ENCODE measurements at places on chromosomes 2 and 18. TPM values are rescaled to one million over a fixed set of nuclear protein-coding genes. Genes with fewer than 3 reads are reported as not detected.

Gene STRN
- total RNA-seq: 34.5 TPM

Gene DTNA
- 0.25 TPM for total RNA-seq

Gene METTL8
- 21.0 TPM for total RNA-seq

Gene KCMF1
- total RNA-seq: 77.7 TPM

Gene SH3BP4
- not detected for total RNA-seq

Gene KCNG3
- not detected for total RNA-seq

Gene NEU2
- not detected for total RNA-seq

Gene FAM237A
- not detected for total RNA-seq

Gene EGR4
- 0.07 TPM for total RNA-seq

Gene GPC1
- 7.6 TPM for total RNA-seq

Gene PAX8
- total RNA-seq: 0.32 TPM

Gene C2orf74
- total RNA-seq: 7.0 TPM

Gene IGFBP5
- total RNA-seq: not detected

Gene GAREM1
- not detected for total RNA-seq

Gene COLEC11
- not detected for total RNA-seq

Gene SERPINB4
- not detected for total RNA-seq

Gene CSRNP3
- not detected for total RNA-seq

Gene MTIF2
- 24.9 TPM for total RNA-seq

Gene SERPINB5
- total RNA-seq: not detected

Gene SCN2A
- 0.30 TPM for total RNA-seq

Gene MSTN
- total RNA-seq: not detected

Gene LIPT1
- 8.0 TPM for total RNA-seq

Gene REG3G
- not detected for total RNA-seq

Gene OXER1
- total RNA-seq: 0.68 TPM

Gene NOL4
- total RNA-seq: not detected

Gene FSHR
- total RNA-seq: not detected

Gene ARMC9
- 1.1 TPM for total RNA-seq

Gene DYTN
- total RNA-seq: not detected

Gene VIL1
- total RNA-seq: not detected

Gene MAP3K2
- total RNA-seq: 52.8 TPM

Gene TMEM200C
- not detected for total RNA-seq

Gene CYS1
- 0.70 TPM for total RNA-seq

Gene ANKRD62
- total RNA-seq: not detected

Gene KIDINS220
- 31.3 TPM for total RNA-seq

Gene FOXD4L1
- 0.50 TPM for total RNA-seq

Gene RUFY4
- 1.3 TPM for total RNA-seq

Gene PIK3C3
- 42.4 TPM for total RNA-seq

Gene SLC14A1
- total RNA-seq: 2.4 TPM

Gene TSN
- 72.2 TPM for total RNA-seq

Gene SP5
- total RNA-seq: 0.09 TPM

Gene ADAM23
- total RNA-seq: 0.18 TPM

Gene ALK
- total RNA-seq: not detected

Gene CHRNG
- total RNA-seq: not detected

Gene UBXN4
- 118 TPM for total RNA-seq

Gene MAPK4
- total RNA-seq: not detected

Gene ABCG8
- not detected for total RNA-seq

Gene PROM2
- 0.48 TPM for total RNA-seq

Gene AGXT
- not detected for total RNA-seq
